ENCODE measurements at places on chromosomes 5 and 9.
A peak's percentile ranks its signal among the peaks of the same experiment; 100 is the strongest.

- DNase-seq = no peak
Observed at GRCh38 chr9:114805670-114806525, at the start of gene TNFSF15. Gene TNFSF15 (minus strand): TSS chr9:114806039. CDS start chr9:114806012, 27 bp downstream.

DNA sequence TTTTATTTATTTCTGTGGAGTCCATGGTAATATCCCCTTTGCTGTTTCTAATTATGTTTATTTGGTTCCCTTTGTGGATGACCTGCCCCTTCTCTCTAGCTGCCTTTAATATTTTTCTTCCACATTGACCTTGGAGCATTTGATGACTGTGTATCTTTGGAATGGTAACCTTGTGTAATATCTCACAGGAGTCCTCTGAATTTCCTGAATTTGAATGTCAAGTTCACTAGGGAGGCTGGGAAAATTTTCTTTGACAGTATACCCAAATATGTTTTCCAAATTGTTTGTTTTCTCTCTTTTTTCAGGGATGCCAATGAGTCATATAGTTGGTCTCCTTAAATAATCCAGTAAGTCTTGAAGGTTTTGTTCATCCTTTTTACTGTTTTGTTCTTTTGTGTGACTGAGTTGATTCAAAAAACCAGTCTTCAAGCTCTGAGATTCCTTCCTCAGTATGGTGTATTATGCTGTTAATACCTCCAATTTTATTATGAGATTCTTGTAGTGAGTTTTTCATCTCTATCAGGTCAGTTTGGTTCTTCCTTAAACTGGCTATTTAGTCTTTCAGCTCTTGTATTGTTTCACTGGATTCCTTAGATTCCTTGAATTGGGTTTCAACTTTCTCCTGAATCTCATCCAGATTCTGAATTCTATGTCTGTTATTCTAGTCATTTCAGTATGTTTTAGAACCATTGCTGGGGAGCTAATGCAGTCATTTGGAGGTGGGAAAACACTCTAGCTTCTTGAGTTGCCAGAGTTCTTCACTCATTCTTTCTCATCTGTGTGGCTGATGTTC, 349.0 kb upstream of the TARS1 start:
- DNase-seq = no peak

GRCh38 chr9:125332527-125332926, 70.9 kb downstream of the GAPVD1 start:
- peak; percentile 71 for DNase-seq

DNA sequence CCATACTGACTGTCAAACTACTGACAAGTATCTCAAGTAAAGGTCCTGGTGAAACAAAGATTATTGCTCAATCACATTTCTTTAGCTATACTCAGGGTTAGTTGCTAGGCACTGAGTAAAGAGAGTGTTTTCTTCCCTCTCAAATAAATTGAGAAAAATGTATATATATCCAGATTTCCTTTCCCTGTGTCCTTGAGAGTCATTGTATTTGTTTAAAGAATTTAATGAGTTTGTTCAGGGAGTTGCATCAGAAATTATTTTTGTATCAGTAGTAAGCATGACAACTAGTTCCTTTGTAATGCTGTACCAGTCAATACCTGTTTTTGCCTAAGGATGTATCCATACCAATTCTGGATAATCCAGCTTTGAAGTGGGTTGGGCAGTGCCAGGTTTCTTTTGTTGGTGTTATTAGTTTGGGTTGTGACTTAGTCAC, 3.2 kb upstream of the ANKHD1 start:
- DNase-seq = no peak

GRCh38 chr5:53476531-53477480, 3.6 kb upstream of the FST start:
- DNase-seq = no peak

DNA sequence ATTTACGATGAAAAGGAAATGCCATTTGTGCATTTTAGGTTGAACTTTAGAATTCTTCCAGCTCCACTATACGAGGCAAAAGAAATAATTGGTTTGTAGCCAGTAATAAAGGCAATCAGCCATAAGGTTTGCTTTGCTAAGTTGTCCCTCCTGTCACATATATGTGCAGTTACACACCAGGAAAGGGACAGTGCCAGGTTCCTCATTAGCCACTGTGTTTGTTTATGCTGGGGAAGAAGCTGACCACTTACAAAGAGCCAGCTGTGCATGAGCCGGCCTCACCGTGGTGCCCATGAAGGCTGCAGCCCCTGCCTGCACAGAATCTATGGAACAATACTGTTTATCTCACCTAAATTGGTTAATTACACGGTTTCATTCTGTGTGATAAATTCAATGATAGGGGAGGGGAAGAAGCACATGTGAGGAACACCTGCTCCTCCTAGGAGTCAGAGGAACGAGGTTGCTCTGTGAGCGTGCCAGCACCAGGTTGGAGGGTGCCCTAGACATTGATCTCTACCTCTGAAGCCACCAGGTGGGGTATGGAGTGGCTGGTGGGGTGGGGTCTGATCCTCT, 173.8 kb upstream of the DAP start:
- no peak for DNase-seq

- no peak for DNase-seq
Observed at GRCh38 chr5:74272831-74273451, 367.6 kb downstream of the ENC1 start.

DNA sequence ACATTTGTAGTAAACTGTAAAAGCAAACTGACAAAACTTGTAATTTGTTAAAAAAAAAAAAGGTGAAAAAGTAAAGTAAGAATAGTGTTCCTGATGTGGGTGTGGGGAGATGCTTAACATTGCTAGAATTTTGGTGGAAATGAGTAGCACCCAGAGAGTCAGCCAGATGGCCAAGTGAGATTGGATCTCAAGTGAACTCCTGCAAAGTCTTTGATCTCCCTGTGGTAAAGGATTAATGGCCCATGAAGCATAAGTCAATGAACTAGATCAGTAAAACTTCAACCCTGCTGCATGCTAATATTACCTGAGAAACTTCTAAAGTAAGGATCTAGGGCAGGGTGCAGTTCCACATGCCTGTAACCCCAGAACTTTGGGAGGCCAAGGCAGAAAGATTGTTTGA, 19.0 kb upstream of the FAM169A start:
- no peak for DNase-seq

- no peak for DNase-seq
Observed at GRCh38 chr9:130785940-130786508, 49.0 kb upstream of the ABL1 start.

- DNase-seq = no peak
Observed at GRCh38 chr5:55325621-55326020, 17.8 kb downstream of the MTREX start.

All from T-helper 2 cell (primary cell).